ENCODE measurements at places on chromosomes 5 and 9. TPM values are rescaled to one million over a fixed set of nuclear protein-coding genes. Genes with fewer than 3 reads are reported as not detected.

- DNase-seq = no peak
These were observed 91.6 kb upstream of the LMX1B start for GRCh38 chr9:126521976-126522590.

DNA sequence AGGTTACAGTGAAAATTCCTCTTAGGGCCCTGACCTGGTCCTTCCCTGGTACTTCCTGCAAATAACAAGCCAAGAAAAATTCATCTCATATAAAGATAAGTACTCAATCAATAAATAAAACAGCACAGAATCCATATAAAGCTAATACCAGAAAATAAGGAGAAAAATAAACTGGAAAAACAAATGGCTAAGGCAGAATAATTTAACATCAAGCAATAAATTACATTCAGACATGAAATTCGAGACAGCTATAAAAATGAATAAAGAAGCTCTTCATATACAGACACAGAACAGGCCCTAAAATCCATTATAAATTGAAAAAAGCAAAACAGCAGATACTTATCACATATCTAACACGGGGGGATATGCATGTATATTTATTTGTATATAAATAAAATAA lies 99.2 kb downstream of the DTWD2 start:
- no peak for DNase-seq

- peak; percentile 58 for DNase-seq
These were observed 114.1 kb upstream of the RIOK2 start for GRCh38 chr5:97297063-97297703.

- no peak for DNase-seq
These were observed 2.8 kb downstream of the FGF1 start for GRCh38 chr5:142683116-142683515.

DNA sequence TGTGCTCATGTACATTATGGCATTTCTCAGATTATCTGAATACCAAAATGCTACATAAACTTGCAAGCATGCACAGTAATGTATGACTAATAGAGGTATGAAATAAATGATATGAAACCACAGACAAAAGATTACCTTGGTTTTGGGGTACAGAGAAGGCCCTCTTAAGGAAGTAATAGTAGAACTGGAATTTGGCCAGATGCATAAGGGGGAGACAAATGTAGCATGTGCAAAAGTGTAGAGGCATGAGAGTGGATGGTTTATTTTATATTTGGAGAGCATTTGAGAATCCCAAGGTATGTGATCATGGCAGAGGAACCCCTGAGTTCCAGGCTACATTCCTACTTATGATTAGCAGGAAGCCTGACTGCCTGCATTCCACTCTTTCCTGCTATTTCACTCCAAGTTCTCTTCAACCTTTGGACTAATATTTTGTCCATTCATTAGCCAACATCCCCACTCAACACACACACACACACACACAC lies 74.2 kb downstream of the MAMDC2 start:
- no peak for DNase-seq

GRCh38 chr5:112684737-112685136 lies 52.9 kb upstream of the APC start:
- no peak for DNase-seq

DNA sequence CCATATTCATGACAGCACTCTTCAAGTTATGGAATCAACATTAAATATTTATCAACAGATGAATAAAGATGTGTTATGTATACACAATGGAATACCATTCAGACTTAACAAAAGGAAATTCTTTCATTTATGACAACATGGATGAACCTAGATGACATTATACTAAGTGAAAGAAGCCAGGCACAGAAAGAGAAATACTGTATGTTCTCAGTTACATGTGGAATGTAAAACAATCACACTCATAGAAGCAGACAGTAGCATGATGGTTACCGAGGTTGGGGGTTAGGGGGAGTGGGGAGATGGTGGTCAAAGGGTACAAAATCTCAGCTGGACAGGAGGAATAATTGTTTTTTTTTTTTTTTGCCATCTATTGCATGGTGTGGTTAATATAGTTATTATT lies 431.9 kb downstream of the DMAC1 start:
- no peak for DNase-seq

Gene ZNF879
- 1.8 TPM for total RNA-seq

- no peak for DNase-seq
These were observed 145.2 kb downstream of the TENT4A start for GRCh38 chr5:6858419-6858818.

- DNase-seq = no peak
These were observed 29.7 kb upstream of the NRG2 start for GRCh38 chr5:140072812-140073211.

DNA sequence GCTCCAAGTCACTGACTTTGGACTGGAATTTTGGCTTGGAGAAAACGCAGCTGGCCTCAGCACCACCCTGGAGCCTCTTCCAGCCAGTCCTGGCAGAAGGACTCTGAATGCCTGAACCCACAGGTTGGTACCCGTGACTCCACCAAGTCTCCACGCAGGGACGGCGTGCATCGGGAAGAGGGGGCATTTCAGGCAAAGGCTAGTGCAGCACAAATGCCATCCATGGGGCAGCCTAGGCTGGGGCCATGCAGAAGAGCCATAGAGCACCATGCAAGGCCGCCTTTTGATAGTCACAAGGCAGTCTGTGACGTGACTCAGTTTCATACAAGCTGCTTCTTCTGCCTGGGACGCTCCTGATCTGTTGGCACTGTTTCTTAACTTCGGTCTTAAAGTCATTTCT lies 28.0 kb downstream of the GDNF start:
- DNase-seq = no peak

GRCh38 chr5:160183075-160183474 lies 46.2 kb upstream of the FABP6 start:
- DNase-seq = no peak

Gene SH3PXD2B
- 28.7 TPM for total RNA-seq

GRCh38 chr9:129283705-129284606 lies 105.9 kb upstream of the IER5L start:
- no peak for DNase-seq

DNA sequence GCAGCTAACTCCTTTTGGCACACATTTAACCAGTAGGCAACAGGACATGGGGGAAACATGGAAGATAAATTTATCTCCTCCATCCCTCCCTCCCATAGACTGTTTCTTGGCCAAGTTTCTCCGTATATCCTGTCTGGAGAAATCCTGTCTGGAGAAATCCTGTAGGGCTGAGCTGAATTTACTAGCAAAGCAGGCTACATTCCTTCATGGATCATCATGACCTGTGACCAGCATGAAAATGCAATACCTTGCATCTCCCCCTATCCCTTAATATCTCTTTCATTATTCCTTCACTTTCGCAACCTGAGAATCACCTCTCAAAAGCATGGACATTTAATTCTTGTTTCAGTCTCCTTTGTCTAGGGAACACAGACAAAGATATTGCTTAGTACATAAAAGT lies 379.1 kb downstream of the PSAT1 start:
- DNase-seq = no peak

GRCh38 chr9:134494273-134494815 lies 147.3 kb upstream of the COL5A1 start:
- DNase-seq = no peak

GRCh38 chr5:141369994-141370848 lies at the start of gene PCDHGB3:
TSS of gene PCDHGB3 (plus strand) at chr5:141370242. CDS start at chr5:141370395, 153 bp downstream.
- peak; percentile 46 for DNase-seq

Gene LCN10
- 5.1 TPM for total RNA-seq

Gene C9orf72
- total RNA-seq = 14.6 TPM

DNA sequence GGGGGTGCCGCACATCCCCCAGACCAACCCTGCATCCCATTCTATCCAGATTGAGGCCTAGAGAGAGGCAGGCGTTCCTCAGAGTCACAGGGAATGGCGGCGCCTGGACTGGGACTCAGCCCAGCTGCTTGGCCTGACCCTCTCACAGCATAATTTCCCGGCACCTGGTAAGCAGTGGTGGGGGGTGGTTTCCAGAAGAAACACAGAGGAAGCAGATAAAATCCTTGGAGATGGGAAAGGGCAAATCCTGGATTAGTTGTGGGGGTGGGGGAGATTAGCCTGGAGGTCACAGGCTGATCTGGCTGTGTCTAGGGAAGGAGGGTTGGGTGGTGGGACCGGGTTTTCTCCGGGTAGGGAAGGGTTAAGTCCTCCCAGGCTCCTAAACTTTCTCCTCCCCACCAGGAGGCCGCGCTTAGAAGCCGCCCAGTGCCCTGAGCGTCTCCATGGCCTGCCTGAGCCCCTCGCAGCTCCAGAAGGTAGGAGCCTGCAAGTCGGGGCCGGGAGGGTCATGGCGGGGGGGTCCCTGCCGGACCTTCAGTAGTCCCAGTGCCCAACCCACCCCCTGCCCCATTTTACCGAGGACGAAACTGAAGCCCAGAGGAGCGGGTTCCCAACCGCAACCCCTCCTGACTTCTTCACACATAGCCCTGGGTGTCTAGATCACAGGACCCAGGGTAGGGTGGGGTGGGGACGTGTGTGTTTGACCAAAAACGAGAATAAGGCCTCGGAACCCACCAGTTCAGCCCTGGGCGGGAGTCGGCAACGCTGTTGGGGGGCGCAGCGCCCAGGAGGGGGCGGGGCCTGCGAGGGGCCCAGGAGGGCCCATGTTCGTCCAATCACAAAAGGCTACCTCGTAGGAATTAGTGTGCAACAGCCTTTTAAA lies 1.3 kb downstream of the PHYHD1 start:
- DNase-seq = no peak

DNA sequence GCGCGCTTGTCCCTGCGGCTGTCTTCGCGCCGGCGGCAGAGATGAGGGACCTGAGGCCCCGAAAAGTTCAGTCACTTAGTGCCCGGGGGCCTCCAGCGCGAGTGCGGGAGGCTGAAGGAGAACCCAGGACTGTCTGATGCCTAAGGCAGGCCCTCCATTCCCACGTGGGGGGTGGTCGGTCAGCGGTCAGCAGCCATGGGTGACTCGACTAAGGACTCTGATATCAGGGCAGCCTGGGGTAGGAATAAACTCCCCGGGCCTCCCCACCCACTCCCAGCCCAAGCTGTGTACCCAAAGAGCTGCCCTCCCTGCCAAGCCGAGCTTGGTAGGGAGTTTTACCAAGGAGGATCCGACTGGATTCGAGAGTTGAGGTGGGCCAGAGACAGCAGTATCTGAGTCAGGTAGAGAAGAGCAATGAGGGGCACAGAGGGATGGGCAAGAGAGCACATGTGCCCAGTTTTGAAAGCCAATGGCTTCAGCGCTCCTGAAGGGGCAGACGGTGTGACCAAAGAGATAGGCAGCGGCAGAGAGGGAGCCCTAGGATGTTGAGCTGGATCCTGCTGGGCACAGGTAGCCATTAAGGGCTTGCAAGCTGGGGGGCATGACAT lies 787 bp downstream of the FGFR4 start:
- DNase-seq = peak; percentile 47

DNA sequence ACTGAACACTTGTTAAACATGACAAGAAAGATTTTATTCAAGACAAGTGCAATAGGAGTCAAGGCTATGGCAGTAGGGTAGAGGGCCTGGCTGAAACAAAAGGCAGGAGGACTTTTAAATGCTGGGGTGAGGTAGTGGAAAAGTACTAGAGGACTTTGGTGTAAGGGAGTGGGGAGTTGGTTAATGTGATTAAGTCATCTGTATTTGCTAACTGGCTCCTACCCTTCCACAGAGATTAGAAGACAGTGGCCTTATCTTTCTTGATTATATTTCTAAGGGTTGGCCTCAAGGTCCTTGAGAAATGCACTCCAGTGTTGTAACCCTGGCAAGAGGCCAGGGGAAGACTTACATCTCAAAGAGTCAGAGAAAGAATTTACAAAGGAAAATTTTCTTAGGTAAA lies 160.2 kb upstream of the FTMT start:
- DNase-seq = no peak

- no peak for DNase-seq
These were observed 22.9 kb downstream of the PSMB7 start for GRCh38 chr9:124392254-124392870.

DNA sequence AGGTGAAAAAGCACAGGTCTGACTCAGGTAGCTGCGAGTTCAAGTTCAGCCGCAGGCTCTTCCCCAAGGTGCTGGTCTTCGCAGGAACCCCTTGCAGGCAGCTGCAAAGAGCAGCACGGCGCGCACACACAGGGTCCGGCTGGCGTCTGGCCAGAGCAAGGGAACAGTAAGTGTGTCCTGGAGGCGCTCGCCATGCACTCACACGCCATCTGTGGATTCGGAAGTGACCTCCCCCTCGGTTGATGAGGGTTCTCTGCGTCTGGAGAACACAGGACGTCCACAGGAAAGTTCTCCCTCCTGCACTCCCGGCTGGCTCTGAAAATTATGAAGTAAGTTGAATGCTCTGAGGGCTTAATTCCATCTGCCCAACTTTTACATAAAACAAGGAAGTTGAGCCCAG lies 14.0 kb upstream of the EGFL7 start:
- peak; percentile 34 for DNase-seq

Gene HAND1
- 0.61 TPM for total RNA-seq

DNA sequence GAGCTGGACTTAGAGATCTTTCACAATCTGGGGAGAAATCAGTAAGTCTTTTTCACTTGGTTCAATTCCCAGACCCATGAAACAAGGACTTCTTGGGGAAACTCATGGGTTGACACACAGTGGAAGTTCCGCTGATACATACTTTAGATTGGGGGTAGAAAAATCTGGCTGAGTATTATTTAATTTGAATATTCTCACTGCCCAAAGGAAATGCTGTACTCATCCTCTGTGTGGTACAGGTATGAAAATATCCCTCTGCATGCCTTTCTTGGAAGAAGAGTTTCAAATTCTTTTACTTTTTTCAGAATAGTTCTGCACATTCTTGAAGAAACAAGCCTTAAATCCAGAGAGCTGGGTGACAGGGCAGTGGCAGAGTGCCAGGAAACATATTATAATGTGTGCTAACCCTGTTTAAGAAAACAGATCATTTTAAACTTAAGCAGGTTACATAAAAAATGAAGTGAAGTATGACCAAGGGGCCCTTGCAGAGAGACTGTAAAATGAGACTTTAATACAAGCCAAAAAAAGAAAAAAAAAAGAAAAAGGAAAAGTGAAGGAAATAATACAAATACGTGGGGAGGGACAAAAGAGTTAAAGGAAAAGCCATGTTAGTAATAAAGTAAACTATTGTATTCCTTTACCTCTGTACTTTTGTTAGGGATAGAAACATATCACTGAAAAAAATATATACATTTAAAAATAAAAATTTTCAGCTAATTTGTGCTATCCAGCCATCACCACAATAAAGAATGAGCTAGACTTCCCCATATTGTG lies 173.4 kb upstream of the NR3C1 start:
- no peak for DNase-seq

DNA sequence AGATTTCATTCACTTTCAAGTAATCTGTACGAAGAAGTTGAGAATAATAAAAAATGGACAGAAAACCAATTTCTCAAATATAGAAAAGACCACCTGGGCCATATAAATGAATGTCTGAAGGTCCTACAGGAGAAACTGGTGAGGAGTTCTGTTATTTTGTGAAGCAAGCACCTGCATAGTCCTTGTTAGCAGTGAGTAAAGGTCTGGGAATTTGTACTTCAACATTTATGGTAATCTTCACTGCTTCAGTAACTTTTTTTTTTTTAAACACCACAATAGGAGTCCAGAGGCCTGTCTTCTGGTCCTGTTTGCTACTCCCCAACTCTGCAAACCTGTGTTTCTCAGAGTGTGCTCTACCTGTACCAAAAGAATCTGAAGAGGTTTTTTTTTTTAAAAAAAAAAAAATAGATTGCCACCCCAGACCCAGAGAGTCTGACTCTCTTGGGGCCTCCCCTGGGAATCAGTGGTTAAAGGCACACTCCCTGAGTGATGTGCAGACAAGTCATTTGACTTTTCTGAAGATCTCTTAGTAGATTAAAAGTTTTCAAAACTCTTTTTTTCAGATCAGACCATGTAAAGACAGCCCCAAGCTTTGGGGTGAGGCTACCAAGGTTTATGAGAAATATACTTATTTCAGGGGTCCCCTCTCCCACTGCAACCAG lies 55.5 kb downstream of the FAM81B start:
- DNase-seq = no peak

Gene TRIM36
- 27.1 TPM for total RNA-seq

- DNase-seq = no peak
These were observed 172.2 kb upstream of the GRAMD2B start for GRCh38 chr5:126251024-126251423.

All from mucosa of descending colon (tissue), 3 donors.